ENCODE measurements at places on chromosomes 13 and 19.

- no peak for DNase-seq
Measured at GRCh38 chr13:36430247-36431203, 1.8 kb upstream of the CCNA1 start.

- no peak for DNase-seq
Measured at GRCh38 chr13:19984430-19985218, 26.1 kb downstream of the ZMYM2 start.

DNA sequence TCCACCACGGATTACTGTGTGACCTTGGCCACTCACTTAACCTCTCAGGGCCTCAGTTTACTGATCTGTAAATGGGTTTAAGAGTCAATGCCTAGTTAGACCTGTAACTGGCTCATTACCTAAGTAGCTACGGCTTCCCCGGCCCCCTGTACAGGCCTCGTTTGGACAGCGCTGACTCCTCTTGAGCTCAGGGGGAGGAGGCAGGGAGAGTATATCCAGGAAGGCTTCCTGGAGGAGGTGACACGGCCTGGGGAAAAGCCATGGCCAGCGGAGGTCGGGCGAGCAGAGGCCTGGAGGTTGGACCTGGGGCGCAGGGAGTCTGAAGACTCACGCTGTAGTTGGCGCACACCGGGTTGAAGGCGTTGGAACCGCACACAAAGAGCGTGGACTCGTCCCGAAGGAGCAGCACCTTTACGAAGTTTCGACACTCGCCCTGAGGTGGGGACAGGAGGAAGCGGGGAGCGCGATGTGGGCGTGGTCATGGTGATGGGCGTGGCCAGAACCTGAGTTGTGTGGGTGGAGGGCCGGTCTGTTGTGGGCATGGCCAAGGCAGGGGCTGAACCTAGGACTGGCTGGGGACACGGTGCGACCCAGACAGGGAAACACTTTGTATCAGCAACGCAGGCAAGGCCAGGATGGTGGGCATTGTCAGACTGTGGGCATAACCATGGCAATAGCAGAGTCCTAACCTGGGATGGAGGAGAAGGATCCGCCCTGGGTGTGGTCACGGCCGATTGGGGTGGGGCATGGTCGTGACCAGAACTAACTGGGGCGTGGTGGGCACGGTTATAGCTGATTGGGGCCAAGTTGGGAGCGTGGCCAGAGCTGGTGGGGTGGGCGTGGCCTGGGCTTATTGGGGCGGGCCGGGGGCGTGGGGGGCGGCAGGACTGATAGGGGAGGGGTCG, 3.6 kb downstream of the SEMA6B start:
- no peak for DNase-seq

DNA sequence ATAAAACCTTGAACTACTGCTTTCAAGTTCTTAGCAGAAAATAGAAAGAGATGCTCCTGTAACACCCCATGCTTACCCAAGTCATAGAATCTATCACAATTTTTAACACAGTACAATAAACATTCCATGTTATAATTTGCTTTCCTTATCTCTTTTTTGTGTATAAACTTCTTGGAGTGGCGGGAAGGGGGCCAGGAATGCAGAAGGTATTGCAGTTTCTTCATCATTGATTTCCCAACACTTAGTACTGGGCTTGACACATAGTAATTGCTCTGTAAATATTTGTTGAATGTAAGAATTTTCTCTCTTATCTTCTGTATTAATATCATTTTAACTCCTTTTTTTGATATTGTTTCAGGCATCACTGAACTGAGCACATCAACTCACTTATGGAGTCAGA, 535.8 kb downstream of the KCTD12 start:
- DNase-seq, result no peak

DNA sequence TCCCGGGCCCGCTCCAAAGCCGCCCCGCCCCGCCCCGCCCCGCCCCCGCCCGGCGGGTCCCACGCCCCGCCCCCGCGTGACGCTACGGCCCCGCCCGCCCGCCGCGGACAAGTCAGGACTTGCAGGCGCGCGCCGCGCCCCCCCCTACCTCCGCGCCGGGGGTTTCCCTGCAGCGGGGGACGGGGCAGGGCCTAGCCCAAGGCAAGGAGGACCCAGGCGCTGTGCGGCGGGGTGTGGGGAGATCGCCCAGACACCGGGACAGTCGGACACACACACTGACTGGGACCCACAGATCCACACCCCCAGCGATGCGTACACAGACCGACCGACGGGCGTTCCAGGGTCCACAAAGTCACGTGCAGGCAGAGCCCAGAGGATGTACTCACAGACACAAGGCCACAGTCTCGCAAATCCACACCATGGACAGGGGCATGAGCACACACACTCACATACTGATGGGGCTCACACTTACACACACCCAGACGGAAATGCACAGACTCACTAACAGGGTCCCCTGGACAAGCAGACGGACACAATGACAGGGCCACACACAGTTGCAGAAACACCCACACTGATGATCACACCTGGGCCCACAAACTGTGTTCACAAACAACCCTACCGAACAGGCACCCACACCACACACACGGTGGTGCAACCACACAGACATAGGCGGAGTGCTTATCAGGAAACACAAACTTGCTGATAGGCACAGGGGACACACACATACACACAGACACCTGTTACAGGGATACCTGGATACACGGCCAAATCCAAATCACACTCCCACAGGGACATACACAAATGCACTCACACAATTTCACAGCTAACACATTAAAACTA, 436 bp upstream of the BBC3 start:
- DNase-seq, result peak; percentile 88

- DNase-seq, result no peak
Measured at GRCh38 chr13:107459430-107459829, 755.9 kb downstream of the LIG4 start.

DNA sequence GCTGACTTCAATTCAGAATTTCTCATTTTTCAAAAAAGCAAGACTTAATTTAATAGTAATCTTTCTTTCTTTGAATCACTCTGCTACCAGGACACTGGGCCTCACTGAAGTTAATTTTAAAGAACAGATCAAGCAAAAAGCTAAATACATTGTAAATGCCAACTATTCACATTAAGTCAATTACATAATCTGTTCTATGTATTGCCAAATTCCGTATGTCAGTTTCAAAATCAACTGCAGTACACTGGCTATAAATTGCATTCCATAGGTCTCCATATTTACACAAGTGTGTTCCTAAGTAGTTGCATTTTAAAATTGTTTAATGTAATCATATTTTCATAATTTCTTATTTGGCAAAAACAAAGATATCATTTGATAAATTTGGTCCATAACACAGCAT, 10.1 kb downstream of the FOXO1 start:
- no peak for DNase-seq

- no peak for DNase-seq
Measured at GRCh38 chr13:37615276-37615675, 16.7 kb upstream of the POSTN start.

GRCh38 chr13:96218475-96218874, 128.6 kb downstream of the HS6ST3 start:
- DNase-seq, result no peak

DNA sequence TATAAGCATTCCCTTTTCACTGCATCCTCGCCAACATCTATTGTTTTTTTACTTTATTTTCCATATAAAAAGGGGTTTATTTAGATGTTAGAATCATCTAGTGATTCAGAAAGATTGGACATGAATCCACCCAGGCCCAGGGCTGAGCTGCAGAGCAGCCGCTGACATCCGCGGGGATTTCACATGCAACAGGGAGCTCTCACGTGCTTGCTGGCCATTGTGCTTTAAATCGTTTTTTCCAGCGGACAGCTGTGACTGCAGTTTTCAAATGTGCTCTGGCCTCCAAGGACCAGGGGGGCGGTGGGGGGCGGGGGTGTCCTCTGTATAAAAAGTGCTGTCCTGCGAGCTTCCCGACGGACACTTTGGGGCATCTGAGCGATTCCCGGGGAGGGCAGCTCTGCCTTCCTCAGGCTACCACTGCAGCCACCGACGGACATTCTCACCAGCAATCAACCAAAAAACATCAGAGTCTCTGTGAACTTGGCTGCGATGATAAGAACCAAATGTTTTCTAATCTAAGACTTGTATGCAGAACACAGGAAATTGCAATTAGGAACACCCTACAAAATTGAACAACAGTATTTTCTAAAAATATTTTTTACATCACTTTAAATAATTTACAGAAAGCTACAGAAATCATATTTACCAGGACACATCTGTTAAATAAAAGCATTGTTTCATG, 12.6 kb downstream of the RB1 start:
- no peak for DNase-seq

DNA sequence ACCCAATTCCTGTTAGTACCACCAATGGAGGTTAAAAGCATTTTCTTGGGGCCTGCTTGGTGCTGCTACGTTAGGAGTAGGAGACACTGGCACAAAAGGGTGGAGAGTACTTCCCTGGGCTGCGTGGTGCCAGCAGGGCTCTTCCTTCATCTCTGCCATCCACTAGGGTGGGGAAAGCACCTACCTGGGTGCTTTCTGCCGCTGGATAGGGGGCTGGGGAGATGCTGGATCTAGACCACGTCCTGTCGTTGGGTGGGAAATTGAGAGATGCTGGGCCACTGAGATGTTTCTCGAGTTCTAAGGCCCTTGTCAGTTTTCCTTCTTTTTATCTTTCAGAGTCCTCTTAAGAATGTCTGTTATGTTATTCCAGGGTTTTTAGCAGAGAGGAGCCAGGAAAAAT, 6.7 kb upstream of the FCGBP start:
- no peak for DNase-seq
